SK-MEL-5 (cell line): ENCODE measurements at places on chromosomes 12 and 14. TPM values are rescaled to one million over a fixed set of nuclear protein-coding genes. Genes with fewer than 3 reads are reported as not detected.

GRCh38 chr12:25868193-25868592 is 90.3 kb upstream of the RASSF8 start:
- DNase-seq, result no peak

GRCh38 chr12:116276652-116277466 is 634 bp downstream of the MED13L start:
- DNase-seq, result peak; percentile 51

DNA sequence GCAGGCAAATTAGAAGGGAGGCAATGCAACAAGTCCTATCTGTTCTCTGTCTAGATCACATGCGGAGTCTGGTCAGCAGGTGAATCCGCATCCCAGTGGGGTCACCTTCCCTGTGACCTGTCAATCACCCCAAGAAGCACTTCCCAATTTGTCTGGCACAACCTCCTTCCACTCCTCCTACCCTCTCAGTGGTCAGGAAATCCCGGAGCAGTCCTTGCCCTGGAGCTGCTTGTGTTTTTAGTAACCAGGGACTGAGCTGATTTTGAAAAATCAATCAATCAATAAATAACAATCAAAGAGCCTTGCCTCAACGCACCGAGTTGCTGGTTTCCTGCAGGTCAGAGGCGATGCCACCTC is 572 bp upstream of the ACSS3 start:
- no peak for DNase-seq

- DNase-seq, result no peak
Observed at GRCh38 chr14:102050625-102051024, 36.2 kb downstream of the HSP90AA1 start.

Gene PPFIA2
- not detected in 2 replicates for total RNA-seq
